ENCODE measurements at places on chromosomes 3 and 15.

- no peak for DNase-seq
Observed at GRCh38 chr15:98800437-98801233, 152.3 kb downstream of the IGF1R start.

- DNase-seq, result no peak
Observed at GRCh38 chr3:14175383-14176037, 2.9 kb downstream of the XPC start.

- no peak for DNase-seq
Observed at GRCh38 chr3:33081812-33082211, 15.1 kb downstream of the GLB1 start.

- no peak for DNase-seq
Observed at GRCh38 chr15:64901914-64902313, 9.8 kb upstream of the ANKDD1A start.

GRCh38 chr3:13077431-13078162, 4.4 kb upstream of the IQSEC1 start:
- no peak for DNase-seq

DNA sequence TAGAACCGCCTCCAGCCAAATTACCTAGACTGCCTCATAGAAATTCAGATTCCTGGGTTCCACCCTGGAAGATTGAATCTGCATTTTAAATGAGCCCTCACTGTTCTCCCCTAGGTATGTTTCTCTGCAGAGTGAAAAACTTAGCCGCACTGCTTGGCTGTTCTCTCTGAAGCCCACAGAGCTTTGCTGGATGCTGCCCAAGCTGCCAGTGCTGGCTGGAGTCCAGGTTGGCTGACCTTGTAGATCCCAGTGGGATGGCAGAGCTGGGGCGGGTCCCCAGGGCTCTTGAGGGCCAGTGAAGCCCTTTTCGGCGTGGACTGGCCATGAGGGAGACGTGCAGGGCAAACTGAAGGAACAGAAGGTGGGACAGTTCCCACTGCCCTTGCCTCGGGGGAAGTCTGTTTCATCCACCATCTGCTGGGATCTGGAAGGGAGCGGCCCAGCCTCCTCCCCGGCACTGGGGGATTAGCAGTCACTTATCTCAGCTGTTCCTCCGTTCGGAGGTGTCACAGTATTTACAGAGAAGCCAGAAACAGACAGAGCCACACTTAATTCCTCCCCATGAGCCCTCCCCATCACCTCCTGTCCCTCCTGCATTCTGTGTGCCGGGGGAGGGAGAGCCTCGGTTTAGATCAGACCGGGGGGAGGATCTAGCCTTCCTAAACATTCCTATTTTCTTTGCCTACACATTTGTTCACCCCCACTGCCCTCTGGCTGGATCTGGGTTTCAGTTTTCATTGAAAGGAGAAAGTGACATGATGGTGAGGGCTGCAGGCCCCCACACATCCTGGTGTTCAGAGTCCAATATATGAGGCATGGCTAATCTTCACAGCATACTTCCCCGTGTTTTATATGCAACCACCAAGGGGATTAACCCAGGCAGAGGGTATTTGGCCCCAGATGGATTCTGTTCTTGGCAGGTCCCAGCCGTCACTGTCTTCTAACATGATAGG, 4.1 kb upstream of the ACTC1 start:
- no peak for DNase-seq

GRCh38 chr3:105880681-105881290, 12.0 kb upstream of the CBLB start:
- no peak for DNase-seq

GRCh38 chr15:50355619-50355905, 564 bp upstream of the GABPB1 start:
- DNase-seq, result no peak

DNA sequence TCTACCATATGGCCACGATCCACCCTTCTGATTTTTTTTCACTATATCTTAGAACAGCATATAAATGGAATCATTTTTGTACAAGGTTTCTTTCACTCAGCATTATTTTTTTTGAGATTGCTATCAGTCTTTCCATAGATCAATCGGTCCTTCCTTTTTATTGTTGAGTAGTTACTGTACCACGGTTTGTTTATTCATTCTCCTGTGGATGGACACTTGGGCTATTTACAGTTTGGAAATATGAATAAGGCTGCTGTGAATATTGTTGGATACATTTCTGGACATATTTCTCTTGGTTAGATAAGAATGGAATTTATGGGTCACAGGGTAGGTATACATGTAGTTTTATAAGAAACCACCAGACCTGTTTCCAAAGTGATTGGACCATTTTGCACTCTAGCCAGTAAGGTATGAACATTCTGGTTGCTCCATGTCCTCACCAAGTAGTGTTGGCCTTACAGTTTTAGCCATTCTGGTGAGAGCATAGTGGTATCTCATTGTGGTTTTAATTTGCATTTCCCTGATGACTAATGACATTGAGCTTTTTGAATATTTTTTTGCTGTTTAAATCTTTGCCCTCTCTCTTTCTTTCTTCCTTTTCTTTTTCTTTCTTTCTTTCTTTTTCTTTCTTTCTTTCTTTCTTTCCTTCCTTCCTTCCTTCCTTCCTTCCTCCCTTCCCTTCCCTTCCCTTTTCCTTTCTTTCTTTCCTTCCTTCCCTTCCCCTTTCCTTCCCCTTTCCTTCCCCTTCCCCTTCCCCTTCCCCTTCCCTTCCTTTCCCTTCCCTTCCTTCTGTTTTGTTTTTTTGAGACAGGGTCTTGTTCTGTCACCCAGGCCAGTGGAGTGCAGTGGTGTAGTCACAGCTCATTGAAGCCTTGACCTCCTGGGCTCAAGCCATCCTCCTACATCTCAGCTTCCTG, 49.2 kb downstream of the LRRK1 start:
- no peak for DNase-seq

DNA sequence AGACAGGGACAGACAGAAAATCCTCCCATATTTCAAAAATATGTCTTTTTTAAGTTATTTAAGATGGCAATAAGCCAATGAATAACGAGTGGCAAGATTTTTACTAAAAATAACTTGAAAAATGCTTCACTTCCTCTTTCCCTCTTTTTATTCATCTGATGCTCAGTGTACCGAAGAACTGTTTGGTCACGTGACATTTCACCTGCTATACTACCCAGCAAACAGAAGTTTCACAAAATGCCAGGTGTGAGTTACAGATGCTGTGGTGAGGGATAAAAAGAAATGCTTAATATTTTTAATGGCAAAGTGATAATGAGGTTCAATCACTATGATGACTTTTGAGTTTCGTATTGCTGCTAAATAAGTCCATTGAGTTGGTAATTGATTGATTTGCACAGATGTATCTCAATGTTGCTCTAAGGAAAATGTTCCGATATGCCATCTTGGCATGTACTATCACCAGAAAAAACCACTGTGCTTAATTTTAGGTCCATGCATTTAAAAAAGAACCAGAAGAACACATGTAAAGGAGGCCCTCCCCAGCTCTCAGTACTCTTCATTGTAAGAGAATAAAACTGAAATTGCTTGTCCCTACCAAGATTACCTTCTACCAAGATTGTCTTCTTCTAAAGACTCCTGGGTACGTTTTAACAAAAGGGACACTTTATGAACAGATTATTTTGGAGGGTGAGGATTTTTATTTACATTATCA, 26.0 kb upstream of the SEC62 start:
- no peak for DNase-seq

DNA sequence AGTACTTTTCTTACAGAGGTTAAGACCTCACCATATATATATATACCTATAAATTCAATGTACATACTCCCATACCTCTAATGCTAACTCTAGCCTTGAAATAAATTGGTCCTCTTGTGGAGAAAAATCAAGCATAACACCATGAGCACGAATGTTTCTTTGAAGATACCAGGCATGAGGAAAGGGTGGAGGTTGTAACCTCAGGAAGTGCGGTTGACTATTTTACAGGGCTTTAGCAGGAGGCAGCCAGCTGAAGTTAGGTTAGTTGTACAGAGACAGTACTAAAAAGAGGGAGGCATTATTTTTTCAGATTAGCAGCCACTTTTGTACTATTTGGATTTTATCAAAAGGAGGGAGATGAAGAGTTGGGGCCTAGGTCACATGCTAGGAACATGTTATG, 767.0 kb downstream of the OTOL1 start:
- no peak for DNase-seq

All from stimulated activated CD8-positive, alpha-beta memory T cell treated with anti-CD3 and anti-CD28 coated beads, Interleukin-4, amount 100 ng/mL, for 24 hours (primary cell).